ENCODE measurements at places on chromosomes 7 and 10. TPM values are rescaled to one million over a fixed set of nuclear protein-coding genes. Genes with fewer than 3 reads are reported as not detected.

DNA sequence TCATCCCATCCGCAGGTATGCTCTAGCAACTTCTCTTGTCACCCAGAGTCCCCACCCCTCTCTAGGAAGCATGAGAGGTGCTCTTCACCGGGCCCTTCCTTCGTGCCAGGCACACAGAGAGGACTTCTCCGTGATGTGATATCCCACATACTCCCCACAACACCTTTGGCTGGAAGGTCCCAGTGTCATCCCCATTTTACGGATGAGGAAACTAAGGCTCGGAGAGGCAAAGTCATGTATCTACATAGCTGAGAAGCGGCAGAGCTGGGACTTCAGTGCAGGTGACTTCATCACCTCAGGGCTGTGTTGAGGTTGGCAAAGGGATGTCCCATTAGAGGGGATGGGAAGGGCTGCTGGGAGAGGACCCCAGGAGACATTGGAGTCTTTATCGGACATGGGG is 15.4 kb downstream of the TMEM270 start:
- peaks cover 4% of the 10 kb centered on the region for H3K27me3 ChIP-seq
- H3K27ac ChIP-seq: peak overlapping the region; percentile 46
- no peak for DNase-seq
- H3K4me1 ChIP-seq: peaks cover 12% of the 10 kb centered on the region
- no peak overlapping the region for H3K4me3 ChIP-seq
- no peaks in the 10 kb centered on the region for H3K36me3 ChIP-seq

DNA sequence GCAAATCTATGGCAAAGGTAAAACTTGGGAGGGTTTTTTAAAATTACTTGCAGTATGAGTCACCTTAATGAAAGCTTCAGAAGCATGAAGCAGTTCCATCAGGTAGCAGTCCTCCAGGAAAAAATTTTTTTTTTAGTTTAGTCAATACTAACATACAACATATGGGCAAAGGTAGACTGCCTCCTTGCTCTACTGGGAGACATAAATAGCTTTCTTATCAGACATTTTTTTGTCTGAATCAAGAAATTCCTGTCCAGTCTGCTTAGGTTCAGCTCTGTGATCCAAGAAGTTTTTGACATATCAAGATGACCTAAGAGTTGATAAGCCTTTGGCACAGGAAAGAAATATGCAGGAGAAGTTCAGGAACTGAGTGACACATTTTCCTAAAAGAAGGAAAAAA is 171.5 kb upstream of the TCF7L2 start:
- H3K36me3 ChIP-seq: peaks cover 4% of the 10 kb centered on the region
- peak overlapping the region; percentile 43 for H3K27ac ChIP-seq
- no peak for DNase-seq
- H3K4me1 ChIP-seq: peaks cover 42% of the 10 kb centered on the region
- H3K27me3 ChIP-seq: peaks cover 3% of the 10 kb centered on the region

GRCh38 chr10:76618641-76619040 is 1019.0 kb downstream of the KCNMA1 start:
- no peak overlapping the region for H3K27ac ChIP-seq
- peaks cover 14% of the 10 kb centered on the region for H3K27me3 ChIP-seq
- H3K36me3 ChIP-seq: no peaks in the 10 kb centered on the region
- no peaks in the 10 kb centered on the region for H3K4me1 ChIP-seq
- H3K4me3 ChIP-seq: no peak overlapping the region
- DNase-seq: no peak

- DNase-seq: no peak
- H3K4me3 ChIP-seq: no peak overlapping the region
- H3K36me3 ChIP-seq: peaks cover 3% of the 10 kb centered on the region
- peaks cover 20% of the 10 kb centered on the region for H3K27me3 ChIP-seq
Observed at GRCh38 chr10:11245095-11245479, 227.4 kb downstream of the CELF2 start.

GRCh38 chr7:25486656-25487055 is 258.4 kb upstream of the NPVF start:
- H3K4me1 ChIP-seq: peaks cover 5% of the 10 kb centered on the region
- no peak overlapping the region for H3K4me3 ChIP-seq
- no peaks in the 10 kb centered on the region for H3K27me3 ChIP-seq
- no peak overlapping the region for H3K27ac ChIP-seq

DNA sequence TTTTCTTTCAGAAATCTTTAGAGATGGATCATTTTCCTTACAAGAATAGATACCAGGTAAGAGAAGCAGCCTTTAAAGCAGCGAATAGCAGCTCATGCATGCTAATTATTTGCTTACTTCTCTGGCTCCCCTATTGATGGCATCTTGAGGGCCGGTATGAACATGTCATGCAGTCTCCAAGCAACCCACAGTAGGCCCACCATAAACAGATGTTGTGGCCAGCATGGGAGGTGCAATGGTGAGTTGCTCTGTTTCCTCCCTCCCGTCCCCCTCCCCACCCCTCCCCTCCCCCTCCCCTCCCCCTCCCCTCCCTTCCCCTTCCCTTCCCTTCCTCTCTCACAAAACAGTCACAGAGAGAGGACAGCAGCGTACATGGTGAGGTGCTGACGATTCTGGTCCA is 9.7 kb upstream of the ZNF273 start:
- H3K4me3 ChIP-seq: no peak overlapping the region
- H3K27me3 ChIP-seq: peaks cover 44% of the 10 kb centered on the region
- H3K27ac ChIP-seq: no peak overlapping the region
- no peak for DNase-seq

DNA sequence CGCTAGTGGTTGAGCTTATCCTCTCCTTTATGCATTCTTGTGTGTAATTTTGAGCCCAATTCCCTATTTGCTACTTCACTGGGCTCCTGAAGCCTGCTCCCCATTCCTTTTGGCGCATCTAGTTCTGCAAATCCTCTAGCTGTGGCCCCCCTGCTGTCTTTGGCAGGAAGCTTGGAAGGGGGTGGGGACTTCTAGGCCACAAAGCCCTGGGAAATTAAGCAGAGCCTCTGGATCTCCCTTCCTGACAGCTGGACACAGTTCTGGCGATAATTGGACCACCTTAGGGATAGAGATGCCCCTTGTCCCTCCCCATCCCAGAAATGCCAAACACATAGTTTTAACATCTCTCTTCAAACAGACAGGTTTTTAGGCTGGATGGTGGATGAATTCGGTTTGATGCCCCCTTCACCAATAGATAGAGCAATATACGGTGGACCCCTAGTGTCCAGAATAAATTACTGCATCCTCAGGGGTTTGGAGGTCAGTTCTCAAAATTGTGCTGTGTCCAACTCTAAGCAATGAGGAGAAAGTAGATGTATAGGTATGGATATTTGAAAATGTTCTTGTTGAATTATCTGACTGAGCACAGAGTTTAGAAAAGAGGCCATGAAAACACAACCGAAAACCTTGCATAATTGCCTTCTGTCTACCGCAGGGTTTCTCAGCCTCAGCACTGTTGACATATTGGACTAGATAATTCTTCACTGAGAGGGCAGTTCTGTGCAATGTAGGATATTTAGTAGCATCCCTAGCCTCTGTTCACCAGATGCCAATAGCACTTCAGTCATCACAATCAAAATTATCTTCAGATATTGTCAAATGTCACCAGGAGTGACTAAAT is 75.5 kb downstream of the PAPSS2 start:
- no peak overlapping the region for H3K4me3 ChIP-seq
- H3K36me3 ChIP-seq: no peaks in the 10 kb centered on the region
- no peaks in the 10 kb centered on the region for H3K27me3 ChIP-seq
- peaks cover 11% of the 10 kb centered on the region for H3K4me1 ChIP-seq

- H3K4me3 ChIP-seq: no peak overlapping the region
- no peak overlapping the region for H3K27ac ChIP-seq
- no peak for DNase-seq
- peaks cover 3% of the 10 kb centered on the region for H3K4me1 ChIP-seq
- no peaks in the 10 kb centered on the region for H3K27me3 ChIP-seq
Observed at GRCh38 chr7:31490796-31491314, 23.0 kb upstream of the ITPRID1 start.

GRCh38 chr10:130509881-130510689 is 373.9 kb downstream of the GLRX3 start:
- no peak overlapping the region for H3K27ac ChIP-seq
- no peak overlapping the region for H3K4me3 ChIP-seq
- DNase-seq: no peak
- peaks cover 36% of the 10 kb centered on the region for H3K27me3 ChIP-seq
- no peaks in the 10 kb centered on the region for H3K4me1 ChIP-seq

GRCh38 chr10:86899132-86899531 is 58.3 kb downstream of the MMRN2 start:
- DNase-seq: no peak
- peaks cover 12% of the 10 kb centered on the region for H3K4me1 ChIP-seq
- no peak overlapping the region for H3K4me3 ChIP-seq
- H3K36me3 ChIP-seq: peaks cover 23% of the 10 kb centered on the region

DNA sequence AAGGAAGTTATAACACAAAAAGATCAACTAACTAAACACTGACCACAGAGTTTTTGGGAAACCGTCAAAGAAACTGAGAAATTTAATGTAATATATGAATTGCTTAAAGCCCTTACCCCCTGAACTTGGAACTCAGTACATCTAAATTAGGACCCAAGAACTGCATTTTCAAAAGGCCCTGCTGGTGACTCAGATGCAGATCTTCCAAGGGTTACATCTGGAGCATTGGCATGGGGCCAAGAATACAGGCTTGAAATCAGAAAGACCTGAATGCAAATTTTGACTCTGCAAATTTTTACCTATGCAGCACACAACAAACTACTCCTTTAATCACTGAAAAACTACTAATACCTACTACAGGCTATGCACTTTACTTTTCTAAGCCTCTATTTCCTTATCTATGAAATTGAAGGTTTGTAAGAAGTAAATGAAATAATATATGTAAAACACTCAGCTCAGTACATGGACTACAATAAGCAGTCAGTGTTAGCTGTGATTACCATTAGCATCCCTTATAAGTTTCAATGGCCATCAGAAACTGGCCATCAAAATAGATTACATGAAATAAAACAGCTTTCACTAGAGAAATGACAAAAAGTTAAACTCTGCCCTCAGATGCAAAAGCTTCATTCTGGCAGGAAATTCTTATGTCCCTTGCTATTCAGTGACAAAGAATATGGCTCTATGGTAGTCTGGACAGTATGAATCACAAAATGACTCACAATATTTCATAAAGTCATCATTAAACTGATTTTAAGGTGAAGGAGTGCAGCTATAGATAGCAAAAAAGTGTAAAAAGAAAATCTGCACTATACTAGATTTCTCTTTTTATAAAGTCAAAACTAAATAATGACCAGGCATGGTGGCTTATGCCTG is 43.6 kb downstream of the NSUN6 start:
- H3K4me3 ChIP-seq: no peak overlapping the region
- no peak for DNase-seq
- H3K36me3 ChIP-seq: peaks cover 18% of the 10 kb centered on the region

GRCh38 chr10:43170491-43170890 is 32.2 kb downstream of the CSGALNACT2 start:
- DNase-seq: no peak
- H3K27me3 ChIP-seq: no peaks in the 10 kb centered on the region
- H3K36me3 ChIP-seq: peaks cover 32% of the 10 kb centered on the region
- H3K4me1 ChIP-seq: peaks cover 3% of the 10 kb centered on the region
- peak overlapping the region; percentile 57 for H3K27ac ChIP-seq

GRCh38 chr7:125061776-125062397 is 132.3 kb upstream of the POT1 start:
- peak overlapping the region; percentile 32 for H3K27ac ChIP-seq
- DNase-seq: no peak

GRCh38 chr7:133830081-133830480 is 297.1 kb upstream of the LRGUK start:
- peaks cover 17% of the 10 kb centered on the region for H3K36me3 ChIP-seq
- no peaks in the 10 kb centered on the region for H3K27me3 ChIP-seq
- no peak overlapping the region for H3K4me3 ChIP-seq
- H3K27ac ChIP-seq: no peak overlapping the region

GRCh38 chr7:141609576-141609975 is 58.4 kb downstream of the AGK start:
- no peaks in the 10 kb centered on the region for H3K4me1 ChIP-seq
- no peak overlapping the region for H3K4me3 ChIP-seq
- no peak for DNase-seq
- H3K27ac ChIP-seq: no peak overlapping the region
- peaks cover 22% of the 10 kb centered on the region for H3K36me3 ChIP-seq

DNA sequence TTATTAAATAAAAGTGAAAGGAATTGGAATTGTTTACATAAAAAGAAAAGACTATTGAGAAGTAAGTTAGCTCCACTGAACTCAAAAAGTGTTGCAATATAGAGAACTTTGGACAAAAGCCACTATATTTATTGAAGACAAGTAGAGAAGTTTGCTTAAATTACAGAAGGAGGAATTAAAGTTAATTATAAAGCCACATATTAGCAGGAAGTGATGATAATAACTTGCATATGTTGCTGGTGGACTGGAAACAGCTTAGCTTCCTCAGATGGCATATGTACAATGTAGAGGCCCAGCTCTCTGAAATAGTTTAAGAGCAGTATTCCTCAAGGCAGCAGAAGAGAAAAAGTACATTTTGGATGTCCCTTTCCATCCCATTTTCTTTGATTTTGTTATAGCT is 400.7 kb downstream of the GATA3 start:
- H3K4me1 ChIP-seq: peaks cover 5% of the 10 kb centered on the region
- H3K27ac ChIP-seq: no peak overlapping the region
- H3K4me3 ChIP-seq: no peak overlapping the region
- no peaks in the 10 kb centered on the region for H3K27me3 ChIP-seq
- peaks cover 3% of the 10 kb centered on the region for H3K36me3 ChIP-seq
- no peak for DNase-seq

- no peak overlapping the region for H3K27ac ChIP-seq
- H3K4me1 ChIP-seq: no peaks in the 10 kb centered on the region
- H3K27me3 ChIP-seq: no peaks in the 10 kb centered on the region
- H3K36me3 ChIP-seq: peaks cover 36% of the 10 kb centered on the region
- H3K4me3 ChIP-seq: no peak overlapping the region
Observed at GRCh38 chr7:8035647-8036518, 67.3 kb downstream of the GLCCI1 start.

GRCh38 chr7:43481902-43482678 is 100.8 kb upstream of the STK17A start:
- no peak for DNase-seq
- H3K4me3 ChIP-seq: no peak overlapping the region
- H3K27me3 ChIP-seq: no peaks in the 10 kb centered on the region

GRCh38 chr7:70775570-70776156 is 356.3 kb upstream of the GALNT17 start:
- DNase-seq: no peak
- no peak overlapping the region for H3K4me3 ChIP-seq

DNA sequence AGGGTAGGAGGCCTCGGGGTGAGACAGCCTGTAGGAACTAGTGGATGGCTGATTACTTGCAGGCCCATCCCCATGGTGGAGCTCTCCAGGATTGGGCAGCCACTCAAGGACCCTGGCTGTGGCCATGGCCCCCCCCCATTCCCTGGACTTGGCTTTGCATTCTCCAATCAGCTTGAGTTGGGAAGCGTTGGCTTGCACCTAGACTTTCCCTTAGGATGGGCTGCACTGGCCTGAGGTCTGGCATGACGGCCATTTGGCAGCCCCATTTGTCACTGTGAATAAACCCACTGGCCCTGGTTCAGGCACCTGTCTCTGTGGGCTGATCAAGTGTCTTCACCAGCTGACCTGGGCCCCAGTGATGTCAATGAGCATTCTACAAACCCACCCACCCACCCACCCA is 41.4 kb downstream of the RAMP3 start:
- H3K4me3 ChIP-seq: no peak overlapping the region
- no peak for DNase-seq
- H3K27me3 ChIP-seq: peaks cover 15% of the 10 kb centered on the region
- H3K36me3 ChIP-seq: no peaks in the 10 kb centered on the region

GRCh38 chr10:1545524-1545923 is 191.8 kb downstream of the ADARB2 start:
- no peak overlapping the region for H3K27ac ChIP-seq
- H3K27me3 ChIP-seq: peaks cover 39% of the 10 kb centered on the region
- H3K4me1 ChIP-seq: peaks cover 5% of the 10 kb centered on the region
- DNase-seq: no peak
- H3K36me3 ChIP-seq: no peaks in the 10 kb centered on the region

The AEBP1 gene
- 64.1 TPM for total RNA-seq

The GBX1 gene
- 0.41 TPM for total RNA-seq

The CCNJ gene
- 29.7 TPM for total RNA-seq

The CARD11 gene
- 43.1 TPM for total RNA-seq

The METTL2B gene
- total RNA-seq: 36.8 TPM

The TMEM270 gene
- not detected for total RNA-seq

The CNPY1 gene
- total RNA-seq: not detected

The VWA2 gene
- total RNA-seq: 2.9 TPM

All from type B pancreatic cell (in vitro differentiated cells).